NCI-H2029 treated with DMSO at 0.1 percent for 48 hours (cell line): ENCODE measurements at places on chromosomes 1 and 21.

DNA sequence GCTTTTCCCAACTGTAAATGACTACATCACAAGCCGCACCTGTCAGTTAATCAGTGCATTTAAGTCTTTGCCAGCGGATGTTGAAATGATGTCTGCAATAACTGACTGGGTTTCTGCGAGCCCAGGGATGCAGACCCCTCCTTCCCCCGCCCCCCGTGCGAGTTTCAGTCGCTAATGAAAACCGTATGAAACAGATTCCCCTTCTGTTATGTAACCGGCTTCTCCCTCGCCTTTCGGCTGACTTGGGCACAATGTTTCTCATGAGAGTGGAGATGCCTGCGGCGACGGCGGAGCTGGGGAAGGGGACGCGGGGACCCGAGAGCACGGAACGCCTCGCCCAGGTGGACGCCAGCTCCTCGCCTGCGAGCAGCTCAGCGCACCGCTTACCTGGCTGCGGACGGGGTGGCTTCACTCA is 753 bp downstream of the KCNJ6 start:
- DNase-seq, result no peak

GRCh38 chr1:52856026-52856425 is 13.5 kb downstream of the ZYG11A start:
- DNase-seq, result no peak

DNA sequence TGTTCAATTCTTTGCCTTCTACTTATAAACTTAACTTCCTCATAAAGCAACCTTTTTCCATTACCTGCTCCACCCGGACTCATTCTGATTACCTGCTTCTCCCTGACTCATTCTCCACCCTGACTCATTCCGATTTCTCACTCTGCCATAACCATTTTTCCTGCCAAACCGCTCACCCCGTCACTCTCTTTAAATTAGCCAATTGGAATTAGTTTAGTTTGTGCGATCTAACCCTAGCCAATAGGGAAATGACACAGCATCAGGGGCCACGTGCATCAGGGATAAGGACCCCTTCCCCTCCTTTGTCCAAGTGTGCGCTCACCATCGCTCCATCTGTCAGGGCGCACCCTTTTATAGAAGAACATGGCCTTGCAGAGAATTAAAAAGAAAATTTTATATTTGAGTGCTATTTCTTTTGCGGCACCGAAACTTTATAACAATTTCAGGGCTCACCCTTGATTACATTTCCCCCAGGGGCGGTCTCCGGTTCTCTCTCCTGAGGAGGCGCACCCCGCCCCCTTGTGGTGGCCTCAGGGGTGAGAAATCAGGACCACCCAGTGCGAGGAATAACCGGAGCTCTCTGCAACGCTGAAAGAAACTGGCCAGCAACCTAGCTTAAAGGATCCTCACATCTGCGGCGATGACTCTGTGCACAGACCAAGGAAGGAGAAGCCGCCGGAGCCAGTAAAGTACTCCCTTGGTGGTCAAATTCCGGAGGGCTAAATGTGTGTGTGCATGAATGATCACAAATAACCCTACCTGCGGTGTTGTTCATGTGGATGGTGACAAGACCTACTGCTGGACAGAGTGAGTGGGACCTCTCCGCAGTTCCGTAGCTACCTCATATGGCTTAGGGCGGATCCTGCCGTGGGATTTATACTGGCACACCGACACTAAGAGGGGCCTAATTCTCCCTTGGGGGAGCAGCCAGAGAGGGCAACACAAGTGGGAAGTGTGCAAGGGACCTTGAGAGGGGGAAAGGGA is 30.3 kb upstream of the CBR3 start:
- no peak for DNase-seq

DNA sequence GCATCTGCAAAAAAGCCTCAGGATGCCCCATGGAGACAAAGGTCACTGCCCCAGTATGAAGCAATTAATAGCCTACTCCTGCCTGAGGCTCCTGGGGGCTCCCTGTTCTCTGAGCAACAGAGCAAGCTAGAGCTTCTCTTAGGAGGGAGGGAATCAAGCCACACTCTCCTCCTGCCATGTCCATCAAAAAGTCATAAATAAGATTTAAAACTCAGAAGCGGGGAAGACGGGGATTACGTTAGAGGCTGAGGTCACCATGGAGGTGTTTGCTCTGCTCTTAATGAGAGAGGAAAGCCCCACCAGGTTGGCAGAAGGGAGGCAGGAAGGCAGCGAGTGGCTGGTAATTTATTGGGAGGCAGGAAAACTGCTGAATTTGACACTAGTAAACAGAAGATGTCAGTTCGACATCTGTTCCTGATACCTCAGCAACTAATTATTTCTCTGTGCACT is 98.4 kb upstream of the TNR start:
- DNase-seq, result no peak

DNA sequence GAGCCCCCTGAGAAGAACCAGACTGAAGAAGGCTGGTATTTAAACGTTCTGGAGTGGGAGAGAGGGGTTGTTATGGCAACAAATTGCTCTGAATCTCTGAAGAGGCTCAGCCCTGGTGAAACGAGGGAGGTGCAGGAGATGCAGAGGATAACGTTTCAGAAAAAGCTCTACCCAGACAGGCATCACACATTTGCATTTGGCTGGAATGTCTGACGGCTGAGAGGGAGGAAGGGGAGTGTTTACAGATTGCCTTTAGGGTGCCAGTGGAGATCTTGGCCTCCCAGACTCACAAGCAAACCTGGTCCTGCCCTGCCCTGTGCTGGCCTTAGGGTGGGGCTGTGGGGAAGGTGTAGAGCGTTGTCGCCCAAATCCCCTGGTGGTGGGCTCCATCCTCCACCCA is 169.0 kb upstream of the AJAP1 start:
- DNase-seq, result no peak

DNA sequence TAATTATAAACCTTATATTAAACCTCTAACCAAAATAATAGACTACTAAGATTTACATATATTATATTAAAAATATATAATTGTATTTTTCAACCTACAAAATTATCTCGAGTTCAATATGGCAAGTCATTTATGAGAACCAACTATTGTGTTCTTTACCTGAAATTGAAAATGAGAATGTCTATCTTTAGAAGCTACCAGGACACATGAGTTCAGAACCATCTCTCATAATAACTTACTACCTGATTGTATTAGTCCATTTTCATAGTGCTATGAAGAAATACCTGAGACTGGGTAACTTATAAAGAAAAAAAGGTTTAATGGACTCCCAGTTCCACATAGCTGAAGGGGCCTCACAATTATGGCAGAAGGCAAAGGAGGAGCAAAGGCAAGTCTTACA is 6.8 kb downstream of the HAO2 start:
- DNase-seq, result no peak

- no peak for DNase-seq
Measured at GRCh38 chr1:161115132-161115711, 2.6 kb downstream of the PFDN2 start.
